ENCODE measurements at places on chromosomes 3 and 15.

GRCh38 chr15:88703533-88703932, 64.7 kb downstream of the ISG20 start:
- DNase-seq, result no peak

- no peak for DNase-seq
These were observed 245.4 kb upstream of the CDIN1 start for GRCh38 chr15:36334059-36334458.

DNA sequence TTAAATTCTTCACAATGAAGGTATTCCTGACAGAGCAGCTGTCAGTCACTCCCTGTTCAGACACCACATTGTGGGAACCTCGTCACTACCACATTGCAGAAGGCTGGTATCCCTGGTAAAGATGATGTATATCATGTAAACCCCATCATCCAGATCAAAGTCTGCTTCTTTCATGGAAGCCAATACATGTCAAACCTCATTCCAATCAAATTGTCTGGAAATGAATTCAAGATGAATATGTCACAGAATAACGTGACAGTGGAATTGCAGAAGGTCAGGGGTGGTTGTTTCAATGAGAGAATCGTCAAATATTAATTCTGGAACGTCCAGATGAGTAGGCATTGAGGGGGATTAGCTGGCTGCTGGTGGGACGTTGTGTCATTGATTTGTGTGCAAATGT, 4.2 kb downstream of the ZIC4 start:
- DNase-seq, result no peak

DNA sequence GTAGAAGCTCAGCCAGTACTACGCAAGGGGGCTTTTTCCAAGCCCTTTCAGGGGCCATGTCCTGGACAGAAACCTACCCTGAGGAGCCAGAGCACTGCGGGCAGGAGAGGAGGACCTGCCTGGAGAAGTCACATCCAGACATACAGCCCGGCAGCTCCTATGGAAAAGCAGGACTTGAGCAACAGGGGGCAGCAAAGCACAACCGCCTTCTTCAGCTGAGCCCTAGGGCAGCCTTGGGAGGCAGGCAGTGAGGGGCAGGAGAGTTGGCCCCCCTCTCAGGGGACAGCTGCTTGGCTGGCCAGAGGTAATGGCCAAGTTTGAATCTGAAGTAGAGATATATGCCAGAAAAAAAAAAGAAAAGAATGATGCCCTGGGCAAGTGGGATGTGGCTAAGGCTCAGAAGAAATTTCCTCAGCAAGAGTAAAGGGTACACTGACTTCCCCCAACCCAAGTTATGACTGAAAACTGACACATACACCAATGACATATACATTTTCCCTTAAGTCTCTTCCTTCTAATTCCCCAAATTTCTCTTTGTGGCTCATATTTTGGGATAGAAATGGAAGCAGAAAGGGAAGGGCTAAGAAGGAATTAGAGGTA, 56.9 kb downstream of the CYP19A1 start:
- no peak for DNase-seq

DNA sequence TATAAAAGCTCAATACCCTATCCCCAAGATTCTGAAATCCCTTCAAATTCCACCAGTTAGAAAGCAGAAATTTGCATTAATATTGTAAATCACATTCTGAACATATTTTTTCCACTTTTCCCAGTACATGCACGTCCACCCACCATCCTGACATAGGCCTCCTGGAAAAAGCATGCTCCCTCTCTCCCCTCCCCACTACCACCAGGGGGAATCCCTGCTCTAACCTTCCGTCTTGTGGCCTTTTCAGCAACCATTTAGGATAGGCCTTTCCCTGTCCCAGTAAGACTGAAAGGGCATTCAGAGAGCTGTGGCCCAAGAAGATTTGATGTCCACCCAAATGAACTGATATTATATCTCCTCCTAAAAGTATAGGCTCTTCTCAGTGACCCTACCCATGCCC, 182.1 kb downstream of the ARRDC4 start:
- DNase-seq, result no peak

- no peak for DNase-seq
These were observed 139.3 kb downstream of the FOXP1 start for GRCh38 chr3:71444028-71444860.

GRCh38 chr3:26018889-26019288, 229.0 kb downstream of the OXSM start:
- DNase-seq, result no peak
